ENCODE measurements at places on chromosomes 13 and 19.
A peak's percentile ranks its signal among the peaks of the same experiment; 100 is the strongest.

GRCh38 chr19:17109962-17110598 lies 34.5 kb downstream of the MYO9B start:
- DNase-seq: no peak

DNA sequence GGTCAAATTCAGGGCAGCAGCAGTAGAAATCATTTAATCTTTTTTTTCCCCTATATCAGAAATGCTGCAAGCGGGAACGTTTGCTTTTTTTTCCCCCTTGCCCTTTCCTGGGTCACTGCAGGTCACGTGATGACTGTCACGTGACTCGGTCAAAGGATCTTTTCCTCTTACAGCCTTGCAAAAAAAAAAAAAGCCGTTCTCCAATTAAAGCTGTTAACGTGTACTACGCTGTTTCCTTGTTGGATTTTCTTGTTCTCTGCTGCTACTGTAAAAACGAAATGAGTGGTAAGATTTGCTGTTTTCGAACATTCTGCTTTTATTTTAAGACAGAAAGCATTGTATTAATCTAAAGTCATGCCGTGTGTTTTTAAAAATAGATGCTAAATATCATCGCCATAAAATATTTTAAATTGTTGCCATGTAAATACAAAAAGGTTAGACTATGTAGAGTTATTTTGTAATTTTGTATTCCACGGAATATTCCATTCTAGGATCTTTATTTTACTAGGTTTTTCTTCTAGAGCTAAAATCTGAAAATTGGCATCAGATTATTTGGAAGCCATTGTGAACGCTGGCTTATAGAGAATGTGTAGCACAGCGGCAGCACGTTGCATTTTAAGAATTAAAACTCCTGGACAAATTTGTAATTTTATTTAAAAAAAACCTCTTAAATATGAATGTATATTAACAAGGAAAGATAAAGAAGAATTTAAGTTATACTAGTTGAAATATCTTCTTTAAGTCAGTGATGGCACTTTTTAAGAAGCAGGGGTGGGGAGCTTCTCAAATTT lies 109.8 kb upstream of the MLNR start:
- peak; percentile 73 for DNase-seq

- no peak for DNase-seq
Observed at GRCh38 chr13:103002279-103002678, 63.9 kb downstream of the SLC10A2 start.

- no peak for DNase-seq
Observed at GRCh38 chr13:114018461-114019055, 44.7 kb upstream of the C13orf46 start.

GRCh38 chr19:43804432-43804831 lies 2.2 kb upstream of the LYPD5 start:
- no peak for DNase-seq

- DNase-seq: no peak
Observed at GRCh38 chr13:97743938-97744337, 209.5 kb upstream of the IPO5 start.

- no peak for DNase-seq
Observed at GRCh38 chr13:50074843-50075242, 59.6 kb downstream of the KCNRG start.

DNA sequence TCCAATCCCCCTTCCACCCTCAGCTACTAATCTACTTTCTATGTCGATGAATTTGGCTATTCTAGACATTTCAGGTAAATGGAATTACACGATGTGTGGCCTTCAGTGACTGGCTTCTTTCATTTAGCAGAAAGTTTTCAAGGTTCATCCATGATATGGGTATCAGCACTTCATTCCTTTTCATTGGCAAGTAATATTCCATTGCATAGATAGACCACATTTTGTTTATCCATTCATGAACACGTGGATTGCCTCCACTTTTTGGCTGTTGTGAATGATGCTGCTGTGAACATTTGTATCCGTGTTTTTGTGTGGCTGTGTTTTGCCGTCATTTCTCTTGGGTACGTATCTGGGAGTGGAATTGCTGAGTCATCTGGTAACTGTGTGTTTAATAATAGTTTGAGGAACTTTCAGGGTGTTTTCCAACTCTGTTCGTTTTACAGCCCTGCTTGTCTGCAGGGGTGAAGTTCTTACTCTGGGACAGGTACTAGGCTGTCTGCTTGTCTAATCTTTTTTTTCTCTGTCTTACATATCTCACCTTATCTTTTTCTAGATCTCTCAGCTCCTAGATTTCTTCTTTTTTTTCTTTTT lies 32.5 kb downstream of the MARK4 start:
- no peak for DNase-seq

DNA sequence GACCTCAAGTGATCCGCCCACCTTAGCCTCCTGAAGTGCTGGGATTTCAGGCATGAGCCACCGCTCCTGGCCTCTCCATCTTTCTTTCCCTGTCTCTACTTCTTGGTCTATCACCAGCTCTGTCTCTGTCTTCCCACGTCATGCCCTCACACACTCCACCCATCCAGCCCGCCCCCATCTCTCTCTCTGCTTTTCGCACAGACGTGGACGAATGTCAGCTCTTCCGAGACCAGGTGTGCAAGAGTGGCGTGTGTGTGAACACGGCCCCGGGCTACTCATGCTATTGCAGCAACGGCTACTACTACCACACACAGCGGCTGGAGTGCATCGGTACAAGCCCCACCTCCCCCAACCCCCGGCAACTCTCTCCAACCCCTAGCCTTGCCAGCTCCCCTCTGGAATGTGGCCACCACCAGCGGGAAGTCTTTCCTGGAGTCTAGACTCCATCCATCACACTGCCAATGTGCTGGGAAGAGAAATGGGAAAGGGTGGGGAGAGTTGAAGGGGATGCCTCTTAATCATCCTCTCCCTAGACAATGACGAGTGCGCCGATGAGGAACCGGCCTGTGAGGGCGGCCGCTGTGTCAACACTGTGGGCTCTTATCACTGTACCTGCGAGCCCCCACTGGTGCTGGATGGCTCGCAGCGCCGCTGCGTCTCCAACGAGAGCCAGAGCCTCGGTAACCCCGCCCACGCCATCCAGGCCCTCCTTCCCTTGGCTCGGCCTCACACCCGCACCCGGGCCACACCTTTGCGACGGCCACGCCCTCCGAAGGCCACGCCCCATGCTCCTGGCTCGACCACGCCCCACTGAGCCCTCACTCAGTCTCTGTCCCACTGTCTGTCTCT lies 22.5 kb downstream of the LTBP4 start:
- no peak for DNase-seq

DNA sequence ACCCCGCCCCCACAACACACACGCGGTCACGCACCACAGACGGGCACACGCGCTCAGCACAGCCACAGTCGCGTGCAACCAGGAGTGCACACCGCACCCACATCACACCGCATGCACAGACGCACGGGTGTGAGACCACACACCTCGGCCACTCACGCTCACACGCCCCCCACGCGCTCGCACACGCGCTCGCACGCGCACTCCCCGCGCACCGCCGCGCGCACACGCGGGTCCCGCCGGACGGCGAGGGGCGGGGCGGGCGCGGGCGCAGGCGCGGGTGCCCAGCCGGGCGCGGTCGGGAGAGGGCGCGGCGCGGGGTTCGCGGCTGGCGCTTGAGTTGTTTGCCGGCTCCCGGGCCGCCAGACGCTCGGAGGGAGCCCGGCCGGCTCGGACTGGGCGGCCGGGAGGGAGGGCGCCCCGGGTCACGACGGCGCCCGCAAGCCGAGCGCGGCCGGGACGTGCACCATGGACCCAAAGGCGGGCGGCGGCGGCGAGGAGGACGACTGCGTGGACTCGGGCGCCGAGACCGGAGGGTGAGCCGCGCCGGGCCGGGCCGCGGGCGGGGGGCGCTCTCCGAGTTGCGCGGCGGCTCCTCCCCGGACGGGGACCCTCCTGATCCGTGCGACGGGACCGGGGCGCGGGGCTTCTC lies at the start of gene FAM124A:
FAM124A (plus strand) TSS at position 362 of the 649 bp plus-strand sequence; CDS start at position 466, 104 bp downstream.
- no peak for DNase-seq

DNA sequence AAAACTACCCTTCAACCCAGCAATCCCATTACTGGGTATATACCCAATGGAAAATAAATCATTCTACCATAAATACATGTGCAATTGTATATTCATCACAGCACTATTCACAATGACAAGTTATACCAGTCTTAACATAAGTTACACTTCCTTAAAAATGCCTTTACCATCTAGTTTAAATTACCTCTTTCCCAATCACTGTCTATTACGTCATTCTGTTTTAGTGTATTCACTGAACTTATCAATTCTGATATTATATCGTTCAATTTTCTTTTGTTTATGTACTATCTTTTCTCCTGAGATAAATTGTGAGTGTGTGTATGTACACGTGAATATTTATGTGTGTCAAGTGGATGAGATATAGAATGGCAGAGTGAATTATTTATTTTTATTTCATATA lies 1416.8 kb downstream of the OLFM4 start:
- no peak for DNase-seq

DNA sequence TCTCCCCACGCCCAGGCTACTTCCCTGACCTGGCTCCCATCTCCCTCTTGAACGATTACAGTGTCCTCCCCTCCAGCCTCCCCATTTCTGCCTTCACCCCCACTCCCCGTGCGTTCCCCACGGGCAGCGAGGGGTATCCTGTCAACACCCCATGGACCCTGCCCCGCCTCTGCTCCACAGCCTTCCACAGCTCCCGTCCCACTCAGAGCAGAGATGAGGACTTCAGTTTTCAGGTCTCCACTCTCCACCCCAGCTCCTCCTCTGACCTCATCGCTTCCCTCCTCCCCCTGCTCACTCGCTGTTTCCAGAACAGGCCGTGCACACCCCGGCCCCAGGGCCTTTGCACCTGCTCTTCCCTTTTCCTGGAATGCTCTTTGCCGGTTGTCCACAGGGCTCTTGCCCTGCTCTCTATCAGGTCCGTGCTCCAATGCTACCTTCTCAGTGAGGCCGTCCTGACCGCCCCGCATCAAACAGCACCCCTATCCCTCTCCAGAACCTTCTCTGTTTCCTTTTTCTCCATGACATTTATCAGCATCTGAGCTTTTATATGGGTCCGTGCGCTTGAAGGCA lies 15.0 kb downstream of the LRRC4B start:
- no peak for DNase-seq

GRCh38 chr19:49840321-49840720 lies 10.6 kb upstream of the PTOV1 start:
- DNase-seq: no peak

- DNase-seq: no peak
Observed at GRCh38 chr19:43848821-43849220, 21.7 kb downstream of the ZNF283 start.

DNA sequence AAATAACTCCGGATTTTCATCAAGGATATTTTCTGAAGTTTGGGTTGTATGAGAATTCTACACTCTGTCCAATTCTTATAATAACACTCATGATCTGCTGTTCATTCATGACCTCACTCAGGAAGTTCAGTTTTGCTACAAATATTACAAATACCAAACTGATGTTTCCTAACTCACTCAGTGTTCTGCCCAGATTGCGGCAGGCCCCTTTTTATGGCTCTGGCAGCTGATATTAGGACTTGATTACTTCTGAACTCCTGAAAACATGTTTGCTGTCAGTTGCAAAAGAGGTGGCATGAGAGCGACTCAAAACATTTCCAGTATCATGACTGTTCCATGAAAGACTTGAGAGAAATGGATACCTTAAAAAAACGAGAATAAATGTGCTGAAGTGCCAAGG lies 188.0 kb downstream of the RGCC start:
- DNase-seq: peak; percentile 70

- DNase-seq: peak; percentile 94
Observed at GRCh38 chr19:2543463-2544442, 67.8 kb downstream of the GADD45B start.

- no peak for DNase-seq
Observed at GRCh38 chr19:29478578-29479565, 46.9 kb upstream of the VSTM2B start.

- no peak for DNase-seq
Observed at GRCh38 chr19:32662186-32662585, 12.8 kb downstream of the ANKRD27 start.

DNA sequence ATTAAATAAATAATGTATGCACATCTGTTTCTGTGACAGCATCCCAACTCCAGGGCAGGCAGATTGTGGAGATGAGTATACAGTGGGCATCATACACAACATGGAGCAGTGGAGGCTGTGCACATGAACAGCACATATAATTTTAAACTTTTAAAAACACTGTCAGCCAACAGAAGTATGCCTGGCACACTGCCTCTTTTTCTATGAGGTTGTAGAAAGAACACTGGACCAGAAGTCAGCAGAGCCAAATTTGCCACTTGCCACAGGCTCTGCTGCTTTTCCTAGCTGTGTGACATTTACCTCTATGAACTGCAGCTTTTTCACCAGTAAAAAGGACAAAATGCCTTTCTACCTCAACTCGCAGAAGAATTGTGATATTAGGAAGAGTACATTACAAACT lies 118.7 kb downstream of the FRY start:
- DNase-seq: no peak

GRCh38 chr13:72757792-72758535 lies 23.7 kb downstream of the DIS3 start:
- DNase-seq: no peak

- DNase-seq: no peak
Observed at GRCh38 chr13:76778853-76779252, 107.4 kb downstream of the KCTD12 start.

DNA sequence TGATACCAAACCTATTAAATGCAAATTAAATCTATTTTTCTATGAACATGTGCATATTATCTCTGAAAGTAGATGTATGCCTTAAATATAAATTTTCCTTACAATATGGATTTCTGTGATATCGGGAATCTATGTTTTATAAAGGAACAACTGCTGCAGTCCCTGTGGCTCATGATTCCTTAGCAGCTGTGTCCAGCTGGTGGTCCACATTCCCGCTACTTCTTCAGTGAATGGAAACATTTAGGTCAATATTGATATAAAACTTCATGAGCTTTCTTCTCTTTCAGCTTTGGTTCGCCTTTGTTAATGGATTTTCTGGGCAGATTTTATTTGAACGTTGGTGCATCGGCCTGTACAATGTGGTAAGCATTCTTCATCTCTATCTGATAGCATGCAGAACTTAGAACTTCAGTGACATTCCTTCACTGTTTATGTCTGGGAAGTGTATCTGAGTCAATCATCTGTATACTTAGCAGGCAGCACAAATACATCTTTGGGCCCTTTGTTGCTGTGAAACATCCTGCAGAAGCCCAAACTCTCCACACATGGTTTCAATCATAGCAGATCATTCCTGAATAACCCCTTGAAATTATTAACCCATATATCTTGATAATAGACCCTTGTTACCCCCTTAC lies 223.9 kb downstream of the SHISA2 start:
- DNase-seq: no peak

DNA sequence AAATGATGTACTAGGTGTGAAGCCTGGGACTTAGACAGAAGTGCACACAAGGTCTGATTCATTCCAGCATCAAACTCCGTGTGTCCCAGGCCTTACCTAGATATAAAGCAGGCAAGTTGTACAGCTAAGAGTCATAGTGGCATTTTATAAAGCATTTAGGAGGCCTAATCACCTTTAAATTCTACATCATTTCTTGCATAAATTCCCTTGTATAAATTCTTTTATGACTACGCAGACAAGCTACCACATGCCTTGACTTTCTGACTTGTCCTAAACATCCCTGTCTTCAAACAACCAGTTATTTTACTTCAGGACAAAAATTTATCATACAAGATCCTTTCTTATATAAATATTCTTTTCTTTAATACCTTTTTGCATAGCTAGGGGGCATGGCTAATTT lies 22.5 kb downstream of the TMEM255B start:
- DNase-seq: no peak
